Sigmoid colon (tissue), 7 donors: ENCODE measurements at places on chromosomes 3 and 15.

- H3K4me3 ChIP-seq, result no peak overlapping the region
- peaks cover 34% of the 10 kb centered on the region for H3K4me1 ChIP-seq
- DNase-seq, result peak; percentile 94
- H3K27me3 ChIP-seq, result no peaks in the 10 kb centered on the region
Measured at GRCh38 chr15:93152951-93153350, 63.9 kb upstream of the RGMA start.

DNA sequence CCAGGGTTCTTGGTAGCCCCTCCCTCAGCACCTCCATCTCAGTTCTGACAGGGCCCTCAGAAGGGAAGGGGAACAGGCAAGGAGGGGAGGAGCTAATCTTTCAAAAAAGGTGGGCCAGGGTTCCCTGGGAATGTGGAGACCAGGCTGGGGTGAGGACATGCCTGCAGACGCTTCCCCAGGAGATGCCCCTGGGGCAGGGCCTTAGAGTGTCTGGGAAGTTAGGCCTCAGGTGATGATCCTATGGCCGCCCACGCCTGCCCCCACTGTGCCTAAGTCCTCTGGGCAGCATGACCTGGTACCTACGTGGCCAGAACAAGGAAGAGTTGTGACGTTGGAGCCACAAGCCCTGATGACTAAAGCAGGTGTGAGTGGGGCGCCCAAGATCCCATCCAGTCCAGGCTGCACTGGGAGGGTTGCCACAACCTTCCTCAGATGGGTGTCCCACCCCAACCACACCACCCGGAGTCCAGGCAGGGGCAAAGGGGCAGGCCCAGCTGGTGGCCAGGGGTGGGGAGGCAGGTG is 3.9 kb upstream of the SEMA3B start:
- no peak overlapping the region for H3K4me3 ChIP-seq
- H3K27ac ChIP-seq, result peak overlapping the region; percentile 93
- no peak for DNase-seq

DNA sequence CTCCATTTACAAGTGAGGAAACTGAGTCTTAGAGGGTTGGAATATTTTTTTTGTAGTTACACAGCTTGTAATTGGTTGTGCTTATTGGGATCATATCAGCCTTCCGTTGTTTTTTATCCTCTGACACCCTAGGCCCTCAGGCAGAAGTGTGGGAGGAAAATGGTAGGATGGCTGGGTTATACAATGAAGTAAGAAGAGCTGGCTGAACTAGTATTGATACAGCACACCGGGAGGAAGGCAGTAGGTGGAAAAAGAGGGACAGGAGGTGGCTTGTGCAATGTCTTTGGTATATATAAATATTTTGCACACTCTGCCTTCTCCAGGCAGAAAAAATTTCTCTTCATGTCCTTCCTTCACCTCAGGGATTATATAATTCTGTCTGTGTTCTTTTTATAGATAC is 214.3 kb upstream of the SGO1 start:
- no peaks in the 10 kb centered on the region for H3K27me3 ChIP-seq
- H3K4me3 ChIP-seq, result no peak overlapping the region
- no peak overlapping the region for H3K27ac ChIP-seq

- H3K4me3 ChIP-seq, result no peak overlapping the region
- no peak for DNase-seq
- peaks cover 30% of the 10 kb centered on the region for H3K4me1 ChIP-seq
- H3K27ac ChIP-seq, result peak overlapping the region; percentile 40
Measured at GRCh38 chr3:99503350-99503749, 135.0 kb upstream of the COL8A1 start.

DNA sequence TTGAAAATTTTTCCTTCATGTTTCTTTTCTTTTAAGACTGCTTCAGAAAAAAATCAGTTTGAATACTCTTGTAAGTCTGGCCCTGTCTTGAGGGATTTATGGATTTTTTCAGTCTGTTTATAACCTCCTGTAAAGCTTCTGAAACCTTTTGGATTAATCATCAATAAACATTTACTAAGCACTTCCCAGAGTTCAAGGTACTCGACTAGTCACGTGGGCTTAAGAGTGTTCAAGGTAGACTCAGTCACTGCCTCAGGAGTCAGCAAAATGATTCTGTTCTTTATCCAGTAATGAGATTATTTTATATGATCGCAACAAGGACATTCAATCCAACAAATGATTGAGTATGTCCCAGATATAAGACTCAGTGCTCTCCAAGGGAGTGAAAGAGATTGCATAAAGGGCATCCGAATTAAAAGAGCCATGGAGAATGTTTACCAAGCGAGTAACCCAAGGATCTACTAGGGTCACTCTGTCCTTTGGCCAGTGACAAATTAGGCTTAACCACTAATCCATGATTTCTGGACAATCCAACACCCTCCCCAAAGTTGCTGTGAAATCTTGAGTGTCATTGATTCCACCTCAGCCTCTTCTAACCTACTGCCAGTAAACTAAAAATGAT is 726.6 kb upstream of the NAALADL2 start:
- H3K36me3 ChIP-seq, result no peaks in the 10 kb centered on the region
- no peaks in the 10 kb centered on the region for H3K27me3 ChIP-seq
- H3K27ac ChIP-seq, result no peak overlapping the region
- DNase-seq, result no peak
